ENCODE measurements at places on chromosomes 13 and 19. TPM values are rescaled to one million over a fixed set of nuclear protein-coding genes. Genes with fewer than 3 reads are reported as not detected.

DNA sequence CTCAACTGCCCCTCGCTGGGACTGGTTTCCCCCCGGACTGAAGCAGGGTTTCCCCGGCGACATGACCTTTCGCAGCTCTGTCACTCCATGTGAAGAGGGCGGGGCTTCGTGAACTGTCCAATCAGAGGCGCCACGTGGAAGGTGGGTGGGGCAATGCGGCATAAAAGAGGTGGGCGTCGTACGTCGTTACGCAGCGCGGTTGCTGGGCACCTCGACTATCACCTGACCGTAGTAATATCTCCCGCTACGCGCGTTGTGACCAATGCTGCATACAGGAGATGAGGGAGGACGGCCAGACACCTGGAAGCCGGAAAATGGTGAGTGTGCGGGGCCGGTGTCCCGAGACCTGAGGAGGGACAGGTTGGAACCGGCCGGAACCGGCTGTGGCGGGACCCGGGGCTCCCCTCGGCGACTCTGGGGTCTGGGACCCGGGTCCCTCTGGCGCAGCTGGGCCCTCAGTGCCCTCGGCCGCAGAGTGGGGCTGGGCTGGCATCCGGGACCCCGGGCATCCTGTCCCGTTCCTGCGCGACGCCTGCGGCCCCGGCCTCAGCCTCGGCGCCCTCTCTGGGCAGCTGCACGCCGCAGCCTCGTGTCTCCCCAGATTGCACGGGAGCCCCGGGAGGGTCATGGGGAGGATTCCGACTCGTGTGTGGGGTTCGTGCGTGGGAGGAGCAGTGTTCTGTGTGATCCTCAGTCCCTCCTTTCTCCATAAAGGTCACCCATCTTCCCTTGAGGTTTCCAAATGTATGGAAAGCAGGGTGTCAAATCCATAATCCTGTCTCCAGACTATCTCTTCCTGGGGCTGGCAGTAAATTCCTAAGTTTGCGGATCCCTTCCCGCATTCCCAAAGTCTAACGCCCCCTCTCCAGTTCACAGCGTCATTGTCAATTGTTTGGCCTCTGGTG is 32.2 kb downstream of the ZNF136 start:
- peak; percentile 82 for DNase-seq

- DNase-seq: no peak
These were observed 2.6 kb downstream of the TUBA3C start for GRCh38 chr13:19178901-19179593.

DNA sequence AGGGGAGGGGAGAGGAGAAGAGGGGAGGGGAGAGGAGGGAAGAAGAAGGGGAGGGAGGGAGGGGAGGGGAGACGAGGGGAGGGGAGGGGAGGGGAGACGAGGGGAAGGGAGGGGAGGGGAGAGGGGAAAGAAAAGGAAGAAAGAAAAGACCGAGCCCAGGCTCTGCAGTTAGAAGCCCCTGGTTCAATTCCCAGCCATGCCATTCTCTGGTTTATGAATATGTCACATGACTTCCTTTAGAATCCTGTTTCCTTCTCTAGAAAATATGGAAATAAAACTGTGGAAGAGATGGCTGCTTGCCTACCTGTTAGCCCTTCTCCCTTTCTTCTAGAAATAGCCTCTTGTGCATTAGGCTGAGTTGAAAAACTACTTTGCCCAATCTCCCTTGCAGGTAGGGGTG is 14.3 kb downstream of the TNNT1 start:
- DNase-seq: no peak

GRCh38 chr19:4745986-4746385 is 22.3 kb upstream of the DPP9 start:
- no peak for DNase-seq

DNA sequence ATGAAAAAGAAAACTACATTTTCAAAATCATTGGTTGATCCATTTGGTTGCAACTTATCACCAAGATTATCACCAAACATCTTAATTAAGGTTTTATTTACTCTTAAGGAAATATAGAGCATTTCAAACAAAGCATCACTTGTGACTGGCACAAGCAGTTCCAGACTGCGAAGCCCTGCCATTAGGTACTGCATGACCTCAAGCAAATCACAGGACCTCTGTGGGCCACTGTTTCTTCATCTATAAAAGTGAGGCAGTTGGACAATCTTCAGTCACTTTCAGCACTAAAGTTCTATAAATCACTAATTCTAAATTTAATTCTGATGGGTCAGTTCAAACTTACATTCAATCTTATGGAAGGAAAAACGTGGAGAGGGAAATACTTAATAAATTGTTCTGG is 2.0 kb downstream of the ELF1 start:
- no peak for DNase-seq

- peak; percentile 93 for DNase-seq
These were observed 24.2 kb downstream of the KEAP1 start for GRCh38 chr19:10478903-10479384.

DNA sequence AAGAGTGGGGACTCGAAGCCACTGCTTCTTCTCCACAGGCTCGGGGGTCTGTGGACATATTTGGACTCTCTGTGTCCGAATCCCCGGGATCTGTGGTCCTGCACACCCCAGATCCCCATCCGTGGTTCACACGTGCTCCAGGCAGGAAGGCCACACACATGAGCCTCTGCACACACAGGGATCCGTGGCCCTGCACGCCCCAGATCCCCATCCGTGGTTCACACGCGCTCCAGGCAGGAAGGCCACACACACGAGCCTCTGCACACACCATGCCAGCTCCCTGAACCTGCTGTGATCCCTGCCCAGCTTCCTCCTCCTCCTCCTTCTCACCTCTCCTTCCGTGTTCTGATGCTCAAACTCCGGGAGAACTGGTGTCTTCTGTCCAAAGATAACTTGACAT is 3.1 kb downstream of the TEX29 start:
- no peak for DNase-seq

GRCh38 chr13:60329221-60329923 is 67.6 kb upstream of the TDRD3 start:
- peak; percentile 6 for DNase-seq

DNA sequence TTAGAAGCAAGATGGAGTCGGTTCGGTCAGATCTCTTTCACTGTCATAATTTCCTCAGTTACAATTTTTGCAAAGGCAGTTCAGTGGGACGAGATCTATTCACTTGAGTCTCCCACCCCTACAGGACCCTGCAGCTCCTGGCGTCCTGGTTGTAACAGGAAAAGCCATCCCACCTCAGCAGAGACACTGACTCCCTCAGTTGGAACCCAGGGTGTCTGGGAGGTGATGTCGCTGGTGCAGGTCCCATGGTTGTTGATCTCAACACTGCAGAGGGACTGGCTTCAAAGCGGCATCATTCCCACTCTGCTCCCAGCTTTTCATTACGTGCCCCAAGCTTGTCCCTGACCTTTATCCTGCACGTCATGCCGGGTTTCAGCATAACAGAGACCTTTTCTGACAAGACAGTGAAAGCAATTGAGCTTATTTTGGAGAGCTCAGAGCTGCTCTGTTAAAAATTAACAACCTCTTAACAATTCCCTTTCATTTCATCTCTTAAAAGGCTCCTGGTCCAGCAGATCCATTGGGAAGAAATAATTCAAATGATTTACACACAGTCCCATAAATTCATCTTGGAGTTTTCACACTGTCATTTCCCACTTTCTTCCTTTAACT is 17.6 kb upstream of the COG3 start:
- DNase-seq: no peak

DNA sequence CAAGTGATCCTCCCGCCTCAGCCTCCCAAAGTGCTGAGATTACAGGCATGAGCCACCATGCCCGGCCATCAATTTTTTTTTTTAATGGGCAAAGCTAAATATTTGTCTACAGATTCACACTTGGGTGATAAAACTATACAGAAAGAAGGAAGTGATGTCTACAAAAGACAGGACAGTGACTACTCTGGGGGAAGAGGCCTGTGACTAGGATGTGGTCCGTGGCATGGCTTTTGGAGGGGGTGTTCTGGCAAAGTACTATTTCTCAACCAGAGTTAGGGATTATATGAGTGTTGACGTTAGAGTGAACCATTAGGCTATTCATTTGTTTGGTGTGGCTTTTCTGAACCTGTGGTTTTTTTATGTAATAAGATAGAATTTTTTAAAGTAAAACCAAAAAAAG is 42.7 kb downstream of the INSR start:
- DNase-seq: no peak

DNA sequence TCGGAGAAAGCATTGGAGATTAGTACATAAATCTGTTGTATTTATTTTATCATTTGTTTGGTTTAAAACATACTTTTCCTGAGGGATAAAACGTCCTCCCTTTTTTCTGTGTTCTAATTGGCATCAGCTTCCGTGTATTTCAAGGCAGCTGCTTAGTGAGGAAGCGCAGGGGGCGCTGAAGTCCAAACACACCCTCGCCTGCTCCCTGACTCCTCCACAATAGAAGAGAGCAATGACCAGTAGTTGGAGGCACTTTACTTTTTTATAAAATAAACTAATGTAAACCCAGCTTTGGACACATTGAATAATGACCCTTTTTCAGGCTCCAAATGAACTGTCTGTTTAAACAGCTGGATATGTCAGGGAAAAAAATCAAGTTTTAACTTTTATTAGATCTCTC is 79.9 kb downstream of the RNASEH2B start:
- DNase-seq: no peak

GRCh38 chr13:97353927-97354675 is 79.9 kb upstream of the RAP2A start:
- no peak for DNase-seq

- no peak for DNase-seq
These were observed 520.9 kb downstream of the KLF5 start for GRCh38 chr13:73579574-73580274.

GRCh38 chr13:50123862-50124535 is 108.8 kb downstream of the KCNRG start:
- DNase-seq: peak; percentile 80

GRCh38 chr13:30572859-30573275 is 44.9 kb upstream of the USPL1 start:
- no peak for DNase-seq

The OR7D2 gene
- not detected for total RNA-seq

The PTPRH gene
- total RNA-seq: 0.47 TPM

The IGFL3 gene
- not detected for total RNA-seq

The CGB8 gene
- total RNA-seq: not detected

The ZNF324 gene
- 22.9 TPM for total RNA-seq

The ONECUT3 gene
- total RNA-seq: not detected

The RGCC gene
- 25.7 TPM for total RNA-seq

The HDGFL2 gene
- 32.8 TPM for total RNA-seq

Measured in occipital lobe (tissue), 3 donors.